ENCODE measurements at places on chromosomes 16 and 17.

DNA sequence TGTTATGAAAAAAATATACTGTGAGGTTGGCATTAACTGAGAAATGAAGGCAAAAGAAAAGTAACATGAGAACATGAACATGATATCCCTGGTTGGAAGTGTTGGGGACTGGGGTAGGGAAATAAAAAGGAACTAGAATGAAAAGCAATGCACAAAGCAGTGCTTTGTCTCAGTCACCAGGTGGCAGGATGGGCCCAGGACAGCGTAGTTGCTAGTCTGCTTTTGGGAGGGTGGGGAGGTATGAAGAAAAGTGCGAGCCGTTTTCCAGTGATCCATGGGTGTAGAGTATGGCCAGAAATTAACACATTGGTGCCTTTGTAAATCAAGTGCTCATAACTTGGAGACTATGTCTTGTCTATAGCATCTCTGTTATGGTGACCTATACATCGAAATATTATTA lies 662.5 kb upstream of the SALL1 start:
- no peak for DNase-seq

GRCh38 chr17:73316919-73317505 lies 5.2 kb upstream of the CDC42EP4 start:
- DNase-seq, result no peak

- no peak for DNase-seq
Measured at GRCh38 chr16:23521037-23521743, 10.9 kb upstream of the GGA2 start.

DNA sequence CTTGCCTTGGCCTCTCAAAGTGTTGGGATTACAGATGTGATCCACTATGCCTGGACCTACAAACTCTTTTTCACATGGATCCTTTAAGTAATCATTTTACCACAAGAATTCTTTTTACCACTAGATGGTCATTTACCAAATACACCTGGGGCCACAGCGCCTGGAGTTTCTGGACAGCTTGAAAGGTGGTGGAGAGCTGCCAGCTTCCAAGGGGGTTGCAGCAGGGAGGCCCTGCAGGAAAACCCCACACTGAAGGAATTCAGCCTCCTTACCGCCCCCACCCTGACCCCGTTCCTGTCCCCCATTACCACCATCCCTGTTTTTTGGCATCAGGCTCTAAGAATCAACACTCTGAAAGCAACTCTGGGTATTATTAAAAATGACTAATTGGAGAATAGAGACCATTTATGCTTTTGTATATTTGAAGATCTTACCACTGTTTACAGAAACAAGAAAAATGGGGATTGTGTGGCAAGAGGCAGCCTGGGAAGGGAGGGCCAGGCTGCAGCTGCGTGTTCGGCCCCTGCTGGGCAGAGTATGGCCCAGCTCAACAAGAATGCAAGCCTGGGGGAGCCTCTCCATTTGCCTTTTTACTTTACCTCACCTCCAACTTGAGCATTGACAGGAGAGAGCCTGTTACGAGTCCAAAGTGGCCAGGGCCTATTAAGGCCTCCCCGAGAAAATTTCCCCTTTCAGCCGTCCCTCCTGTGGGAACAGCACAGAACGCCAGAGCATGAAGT lies 209.9 kb downstream of the ZFHX3 start:
- no peak for DNase-seq

DNA sequence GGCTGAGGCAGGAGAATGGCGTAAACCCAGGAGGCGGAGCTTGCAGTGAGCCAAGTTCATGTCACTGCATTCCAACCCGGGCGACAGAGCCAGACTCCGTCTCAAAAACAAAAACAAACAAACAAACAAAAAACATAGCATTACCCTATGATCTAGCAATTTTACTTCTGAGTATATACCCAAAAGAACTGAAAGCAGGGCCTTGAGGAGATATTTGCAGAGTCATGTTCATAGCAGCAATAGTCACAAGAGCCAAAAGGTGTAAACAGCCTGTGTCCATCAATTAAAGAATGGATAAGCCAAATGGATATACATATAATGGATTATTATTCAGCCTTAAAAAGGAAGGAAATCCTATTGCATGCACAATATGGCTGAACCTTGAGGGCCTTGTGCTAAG lies 63.1 kb downstream of the TOM1L2 start:
- no peak for DNase-seq

DNA sequence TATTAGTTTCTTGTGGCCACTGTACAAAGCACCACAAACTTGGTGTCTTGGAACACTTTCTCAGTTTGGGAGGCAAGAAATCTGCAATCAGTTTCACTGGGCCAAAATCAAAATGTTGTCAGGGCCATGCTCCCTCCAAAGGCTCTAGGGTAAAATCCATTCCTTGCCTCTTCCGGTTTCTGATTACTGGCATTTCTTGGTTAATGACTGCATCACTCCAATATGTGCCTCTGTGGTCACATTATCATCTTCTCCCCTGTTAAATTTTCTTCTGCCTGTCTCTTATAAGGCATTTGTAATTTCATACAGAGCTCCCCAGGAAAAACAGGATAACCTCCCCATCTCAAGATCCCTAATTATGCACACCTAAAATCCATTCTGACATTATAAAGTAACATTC lies 34.8 kb downstream of the ZNF287 start:
- DNase-seq, result no peak

- DNase-seq, result no peak
Measured at GRCh38 chr16:79638386-79638785, 37.8 kb upstream of the MAF start.

- DNase-seq, result no peak
Measured at GRCh38 chr17:4898927-4899326, 409 bp upstream of the C17orf107 start.

GRCh38 chr16:3959148-3959547 lies 78.6 kb upstream of the CREBBP start:
- no peak for DNase-seq

DNA sequence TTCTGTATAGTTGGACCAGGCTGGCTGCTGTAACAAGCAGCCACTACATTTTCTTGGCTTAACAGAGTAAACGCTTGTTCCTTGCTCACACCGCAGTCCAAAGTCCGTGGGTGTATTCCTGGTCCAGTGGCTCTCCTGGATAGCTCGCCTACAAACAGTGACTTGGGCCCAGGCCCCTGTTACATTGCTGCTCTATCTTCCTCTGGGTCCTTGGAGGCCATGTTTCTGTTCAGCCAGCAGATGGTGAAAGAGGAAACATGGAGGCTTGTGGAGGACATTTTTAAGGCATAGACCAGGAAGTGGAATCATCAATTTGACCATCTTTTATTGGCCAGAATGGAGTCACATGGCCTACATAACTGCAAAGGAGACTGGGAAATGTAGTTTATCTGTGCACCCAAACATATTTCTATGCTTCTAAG lies 55.1 kb downstream of the ATP2C2 start:
- no peak for DNase-seq

- DNase-seq, result no peak
Measured at GRCh38 chr17:62625870-62626200, 1.6 kb upstream of the MRC2 start.

DNA sequence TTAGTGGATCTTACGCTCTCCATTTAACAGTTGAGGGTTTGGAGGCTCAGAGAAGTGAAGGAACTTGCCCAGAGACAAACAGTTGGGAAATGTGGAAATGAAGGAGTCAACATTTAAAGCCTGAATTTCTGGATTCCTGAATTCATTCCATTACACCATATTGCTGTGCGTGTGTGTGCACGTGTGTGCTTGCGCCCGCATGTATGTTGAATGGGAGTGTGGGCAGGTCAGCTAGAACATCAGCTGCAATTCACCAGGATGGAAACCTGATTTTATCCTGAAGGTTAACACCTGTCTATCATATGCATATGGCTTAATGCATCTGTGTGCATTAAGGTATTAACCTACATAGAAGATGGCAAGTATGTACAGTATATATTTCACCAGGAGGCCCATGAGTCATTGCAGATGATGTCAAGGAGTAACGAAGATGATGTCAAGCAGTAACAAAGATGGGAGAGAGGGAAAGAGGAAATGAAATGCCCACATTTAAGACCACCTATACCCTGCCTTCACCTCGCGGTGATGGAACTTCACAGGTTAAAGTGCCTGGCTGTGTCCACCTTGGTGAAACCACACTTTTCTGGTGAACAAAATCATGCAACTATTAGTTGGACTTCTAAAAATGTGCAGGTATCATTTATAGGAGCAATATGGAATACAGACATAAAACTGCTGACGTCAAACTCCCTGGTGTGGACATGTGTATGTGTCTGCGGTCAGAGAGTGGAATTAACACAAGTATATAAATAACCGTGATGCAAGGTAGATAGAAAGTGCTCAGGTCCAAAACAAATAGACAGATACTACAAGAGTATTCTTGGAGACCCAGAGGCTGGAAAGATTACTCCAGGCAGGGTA lies 832 bp upstream of the ADAP2 start:
- DNase-seq, result no peak

DNA sequence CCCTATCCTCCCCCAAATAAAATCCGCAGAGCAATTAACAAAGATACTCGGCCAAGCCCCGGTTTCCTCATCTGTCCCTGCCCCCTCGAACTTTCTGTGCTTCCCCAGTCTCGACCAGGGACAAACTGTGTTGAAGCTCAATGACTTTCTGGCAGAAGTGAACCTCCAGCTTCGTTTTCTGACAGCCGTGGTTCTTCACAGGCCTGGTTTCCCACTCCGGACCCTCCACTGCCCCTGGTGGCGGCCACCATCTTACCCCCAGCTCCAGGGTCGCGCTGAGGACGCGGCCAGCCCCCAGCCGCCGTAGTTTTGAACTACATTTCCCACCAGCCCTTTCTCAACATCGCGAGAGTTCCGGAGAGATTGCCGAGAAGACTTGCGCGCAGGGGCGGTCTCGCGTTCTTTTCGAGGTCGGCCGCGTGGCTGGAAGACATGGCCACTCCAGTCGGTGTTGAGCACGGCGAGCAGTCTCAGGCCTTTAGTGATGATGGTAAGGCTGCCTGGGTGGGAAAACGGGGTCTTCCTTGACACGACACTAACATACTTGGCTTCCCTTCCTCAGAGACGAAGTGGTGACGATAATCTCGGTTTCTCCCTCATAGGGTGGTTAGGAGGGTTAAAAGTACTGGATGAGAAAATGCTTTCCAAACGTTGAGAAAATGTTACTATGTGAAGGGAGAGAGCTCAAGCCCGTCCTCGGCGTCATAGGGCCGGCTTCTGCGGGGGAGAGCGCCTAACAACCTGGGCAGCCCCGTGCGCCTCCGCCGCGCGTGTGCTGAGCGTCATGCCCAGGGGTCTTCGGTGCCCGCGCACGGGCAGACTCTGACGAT lies 17.7 kb downstream of the PRCD start:
- DNase-seq, result peak; percentile 85

DNA sequence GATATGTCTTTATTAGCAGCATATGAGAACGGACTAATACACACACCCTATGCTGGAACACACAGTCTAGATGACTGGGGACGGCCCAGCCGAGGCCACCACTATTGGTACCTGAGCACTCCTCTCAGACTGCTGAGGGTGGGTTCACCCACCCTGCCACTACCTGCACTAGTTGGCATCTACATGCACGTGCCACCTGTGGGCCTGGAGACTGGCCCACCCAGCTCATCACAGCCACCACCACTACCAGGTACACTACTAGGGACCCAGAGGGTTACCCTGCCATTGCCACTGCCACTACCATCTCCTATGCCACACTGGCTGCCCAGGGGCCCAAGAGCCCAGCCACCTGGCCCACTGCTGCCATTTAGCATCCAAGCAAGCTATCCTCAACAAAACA lies 32.5 kb downstream of the MEAK7 start:
- DNase-seq, result no peak

GRCh38 chr16:27455700-27456099 lies 53.7 kb downstream of the IL21R start:
- DNase-seq, result no peak

DNA sequence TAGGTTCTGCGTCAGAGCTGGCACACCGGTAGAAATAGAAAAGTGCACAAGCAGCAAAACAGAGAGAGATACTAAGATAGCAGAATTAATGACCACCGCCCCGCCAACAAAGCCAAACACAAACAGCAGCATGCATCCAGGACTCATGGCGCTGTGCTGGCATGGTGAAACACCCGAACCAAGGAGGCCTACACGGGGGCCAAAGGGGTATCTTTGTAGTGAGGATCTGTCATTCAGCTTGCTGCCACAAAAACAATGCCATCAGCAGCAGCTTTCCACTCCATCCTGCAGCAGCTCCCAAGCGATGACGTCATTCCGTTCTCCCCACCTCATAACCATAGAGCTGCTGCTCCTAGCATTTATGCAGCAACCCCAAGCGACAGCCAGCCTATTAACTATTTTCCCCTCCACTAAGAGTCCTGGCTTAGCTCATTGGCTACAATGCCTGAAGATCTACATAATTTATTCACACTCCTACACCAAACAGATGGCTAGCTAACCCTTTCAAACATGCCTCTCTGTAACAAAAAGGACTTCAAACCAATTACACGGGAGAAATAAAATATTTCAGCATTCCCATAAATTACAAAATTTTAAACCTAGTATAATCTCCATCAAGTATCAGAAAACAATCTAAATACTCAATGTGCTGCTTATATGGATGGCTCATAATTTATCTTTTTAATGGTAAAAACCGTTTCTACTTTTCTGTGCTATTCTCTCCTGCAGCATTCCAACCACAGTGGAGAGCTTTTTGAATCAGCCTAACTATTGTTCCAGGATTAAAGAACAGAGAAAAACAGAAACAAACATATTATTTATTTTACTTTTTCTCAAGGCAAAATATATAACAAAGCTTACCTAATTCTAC lies 73.9 kb downstream of the SPAG9 start:
- no peak for DNase-seq

GRCh38 chr16:50696126-50696525 lies 2.7 kb downstream of the NOD2 start:
- no peak for DNase-seq

- no peak for DNase-seq
Measured at GRCh38 chr16:17289050-17289449, 181.7 kb downstream of the XYLT1 start.

DNA sequence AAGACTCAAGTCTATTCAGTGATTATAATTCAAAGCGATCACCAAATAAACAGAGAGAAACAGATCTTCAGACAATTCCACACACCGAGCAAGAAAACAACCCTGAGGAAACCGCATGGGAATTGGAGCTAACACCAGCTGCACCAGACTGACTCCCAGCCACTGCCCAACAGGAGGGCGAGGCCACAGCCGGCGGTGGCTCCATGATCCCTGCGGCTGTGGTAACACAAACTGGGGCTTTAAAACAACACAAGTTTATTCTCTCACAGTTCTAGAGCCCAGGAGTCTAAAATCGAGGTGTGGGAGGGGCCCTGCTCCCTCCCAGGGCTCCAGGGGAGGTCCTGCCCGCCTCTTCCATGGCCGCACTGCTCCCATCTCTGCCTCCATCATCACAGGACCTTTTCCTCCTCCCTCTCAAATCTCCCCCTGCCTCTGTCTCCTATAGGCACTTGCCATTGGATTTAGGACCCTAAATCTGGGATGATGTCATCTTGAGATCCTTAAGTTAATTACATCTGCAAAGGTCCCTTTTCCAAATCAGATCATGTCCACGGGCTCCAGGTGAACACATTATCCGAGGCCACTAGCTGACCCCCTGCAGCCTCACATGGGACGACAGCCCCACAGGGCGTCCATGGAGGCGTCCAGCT lies 9.7 kb upstream of the HEXD start:
- no peak for DNase-seq

GRCh38 chr16:3949287-3949686 lies 68.8 kb upstream of the CREBBP start:
- DNase-seq, result no peak

- no peak for DNase-seq
Measured at GRCh38 chr17:11331547-11332513, 90.8 kb downstream of the SHISA6 start.
